ENCODE measurements at places on chromosomes 7 and 10.

GRCh38 chr7:56009695-56010094 lies 41.5 kb downstream of the PSPH start:
- DNase-seq, result peak; percentile 49

- DNase-seq, result peak; percentile 54
Measured at GRCh38 chr10:75512203-75512933, 80.9 kb downstream of the LRMDA start.

GRCh38 chr10:110817614-110818013 lies 54.1 kb upstream of the PDCD4 start:
- DNase-seq, result no peak

DNA sequence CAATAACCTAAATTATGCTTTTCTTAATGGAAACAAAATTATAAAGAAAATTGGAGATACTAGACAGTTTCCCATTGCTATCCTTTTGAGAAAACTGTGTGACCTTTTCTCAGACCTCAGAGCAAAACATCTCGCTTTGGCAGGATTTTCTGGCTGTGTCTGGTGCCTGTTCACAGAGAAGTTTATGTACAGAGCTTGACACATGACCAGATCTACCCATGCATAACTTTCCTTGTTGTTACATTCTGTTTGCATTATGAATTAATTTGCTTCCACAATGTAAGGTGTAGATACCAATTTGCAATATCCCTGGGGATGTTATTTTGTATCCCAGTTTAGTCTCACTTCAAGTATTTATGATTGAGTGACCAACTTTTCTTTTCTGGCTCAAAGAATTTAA lies 565.0 kb downstream of the XPNPEP1 start:
- DNase-seq, result peak; percentile 14

GRCh38 chr10:90484518-90484917 lies 373.3 kb downstream of the HTR7 start:
- no peak for DNase-seq

DNA sequence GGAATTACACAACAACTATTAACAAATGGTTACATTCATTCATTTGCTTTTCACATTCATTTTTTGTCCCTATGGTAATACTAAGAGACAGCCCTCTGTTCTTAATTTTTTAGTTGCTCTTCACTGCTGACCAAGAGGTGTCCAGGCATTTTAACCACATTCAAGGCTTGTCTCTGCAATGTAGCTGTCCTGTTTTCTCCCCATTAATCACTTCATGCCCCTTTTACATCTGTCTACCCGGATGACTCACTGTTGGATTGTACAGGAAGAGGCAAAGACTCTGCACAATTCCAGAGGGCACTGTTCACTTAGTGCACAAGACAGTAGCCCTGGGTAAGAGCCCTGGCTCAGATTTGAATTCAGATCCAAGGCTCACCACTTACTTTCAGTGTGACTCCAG lies 168.5 kb downstream of the NOC3L start:
- peak; percentile 50 for DNase-seq

GRCh38 chr7:71735961-71736556 lies 604.1 kb downstream of the GALNT17 start:
- DNase-seq, result peak; percentile 63

DNA sequence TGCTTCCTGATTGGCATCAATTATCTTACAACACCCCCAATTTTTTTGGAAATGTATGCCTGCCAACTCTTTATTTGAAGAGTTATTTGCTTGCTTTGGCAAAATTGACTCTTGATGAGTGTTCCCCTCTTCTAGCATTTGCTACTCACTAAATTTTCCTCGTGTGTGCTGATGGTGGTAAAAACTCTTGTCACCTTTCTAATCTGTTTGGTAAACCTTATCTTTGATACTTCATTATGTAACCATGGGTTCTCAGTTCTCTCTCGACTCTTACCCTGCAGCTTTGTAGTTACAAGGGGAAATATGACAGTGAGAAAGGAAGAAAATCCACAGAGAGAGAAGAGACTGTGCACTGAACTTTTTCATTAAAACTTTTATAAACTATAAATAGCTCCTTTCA lies 102.5 kb downstream of the CDK14 start:
- DNase-seq, result no peak

DNA sequence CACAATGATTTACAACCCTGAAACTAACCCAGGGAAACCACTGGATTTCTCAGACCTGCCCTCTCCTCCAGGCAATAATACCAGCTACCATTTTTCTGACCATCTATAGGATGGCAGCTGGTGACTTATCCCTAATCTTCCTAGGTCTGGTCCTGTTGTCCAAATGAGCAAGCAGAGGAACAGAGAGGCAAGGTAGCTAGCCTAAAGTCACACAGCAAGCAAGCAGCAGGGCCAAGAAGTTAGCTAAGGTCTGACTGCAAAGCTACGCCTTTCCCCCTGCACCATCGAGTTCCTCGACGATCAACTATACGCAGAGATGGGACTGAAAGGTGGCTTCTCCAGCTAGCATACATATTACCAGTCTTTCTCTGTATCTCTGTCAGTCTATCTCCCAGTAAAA lies 25.3 kb downstream of the ATXN7L1 start:
- no peak for DNase-seq

DNA sequence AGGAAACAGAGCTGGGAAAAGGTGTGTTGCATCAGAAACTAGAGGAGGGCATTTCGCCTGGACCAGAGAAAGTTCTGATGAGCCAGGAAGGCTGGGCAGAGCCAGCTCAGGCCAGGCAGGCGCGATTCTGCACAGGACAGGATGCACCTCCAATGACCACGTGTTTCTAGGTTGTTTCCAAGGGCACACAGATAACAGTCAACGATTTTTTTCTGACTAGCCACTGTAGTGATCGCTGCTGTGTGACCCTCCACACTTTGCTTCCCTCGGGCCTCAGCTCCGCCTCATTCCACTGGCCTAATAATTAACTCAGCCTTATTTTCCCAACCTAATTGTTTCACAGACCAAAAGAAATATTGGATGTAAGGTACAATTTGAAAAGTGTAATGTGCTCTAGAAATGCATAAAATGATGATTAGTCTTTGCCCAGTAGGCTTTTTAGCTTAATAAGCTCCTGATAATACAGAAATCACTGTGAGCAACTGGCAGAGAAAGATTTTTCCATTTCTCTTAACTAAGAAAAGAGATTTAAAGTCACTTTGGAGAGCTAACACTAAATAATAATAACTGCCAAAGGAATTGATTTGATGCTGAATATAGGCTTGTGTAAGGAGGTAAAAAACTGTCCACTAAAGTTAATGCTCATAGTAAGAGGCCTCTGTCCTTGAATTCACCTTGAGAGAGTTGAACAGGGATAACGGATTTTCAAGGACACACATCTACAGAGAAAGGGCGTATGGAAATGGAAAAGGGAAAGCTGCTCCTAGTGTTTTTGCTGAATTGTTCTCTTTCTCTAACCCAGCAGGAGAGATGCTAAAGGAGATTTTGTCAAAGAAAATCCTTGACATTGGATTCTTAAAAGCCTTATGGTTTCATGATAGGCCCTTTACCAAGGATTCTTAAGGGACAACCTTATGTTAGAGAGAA lies 291.0 kb upstream of the C7orf33 start:
- DNase-seq, result no peak

DNA sequence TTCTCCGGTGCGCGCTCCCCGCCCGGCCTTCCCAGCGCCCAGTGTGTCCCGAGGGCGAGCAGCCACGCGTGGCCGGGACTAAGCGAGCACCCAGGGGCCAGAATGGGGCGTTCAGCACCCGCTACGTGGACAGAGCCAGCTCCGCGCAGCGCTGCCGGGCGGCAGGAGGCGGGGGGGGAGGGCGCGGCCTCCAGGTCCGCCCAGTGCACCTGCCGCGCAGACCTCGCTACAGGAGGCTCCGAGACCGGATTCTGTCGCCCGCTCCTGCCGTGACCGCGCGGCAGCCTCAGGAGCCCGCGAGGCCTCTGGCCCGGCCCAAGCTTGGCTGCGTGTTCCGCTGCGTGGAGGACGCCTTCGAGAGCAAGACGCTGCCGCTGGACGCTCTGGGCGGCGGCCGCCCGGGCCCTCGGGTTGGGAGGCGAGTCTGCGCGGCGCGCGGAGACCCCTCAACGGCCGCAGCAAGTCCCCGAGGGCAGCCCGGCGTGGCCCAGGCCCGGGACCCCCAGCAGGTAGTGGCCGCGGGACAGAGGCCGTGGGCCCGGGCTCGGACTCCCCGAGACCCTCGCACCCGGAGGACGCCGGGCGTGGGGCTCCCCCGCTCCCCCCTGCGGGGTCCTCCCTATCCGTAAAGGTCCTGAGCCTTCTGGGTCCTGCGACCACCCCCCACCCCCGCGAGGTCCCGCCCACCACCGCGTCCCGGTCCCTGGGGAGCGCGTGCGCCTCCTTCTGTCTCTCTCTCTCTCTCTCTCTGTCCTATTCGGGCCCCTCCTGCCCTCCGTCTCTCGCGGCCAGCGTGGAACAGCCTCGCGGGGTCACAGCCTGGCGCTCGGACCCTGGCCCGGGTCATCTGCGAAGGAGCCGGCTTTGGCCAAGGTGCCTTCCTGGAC lies 904 bp upstream of the DPYSL4 start:
- peak; percentile 20 for DNase-seq

Data from fibroblast of lung (primary cell).